ENCODE measurements at places on chromosomes 13 and 19.

DNA sequence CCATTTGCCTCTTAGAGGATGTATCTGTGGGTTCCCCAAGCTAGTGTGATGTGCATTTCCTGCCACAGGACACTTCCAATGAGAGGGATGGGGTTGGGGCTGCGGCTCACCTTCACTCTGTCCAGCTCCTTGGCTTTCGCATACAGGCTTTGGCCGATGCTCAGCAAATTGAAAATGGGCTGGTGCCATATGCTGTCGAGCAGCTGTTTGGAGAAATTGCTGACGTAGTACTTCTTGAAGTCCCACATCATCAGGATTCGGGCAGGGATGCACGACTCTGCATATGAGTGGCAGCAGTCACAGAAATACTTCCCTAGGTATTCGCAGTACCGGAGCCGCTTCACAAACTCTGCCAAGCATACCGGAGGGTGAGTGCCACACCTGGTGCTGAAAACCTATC is 37.0 kb downstream of the RUBCNL start:
- peak; percentile 53 for DNase-seq

DNA sequence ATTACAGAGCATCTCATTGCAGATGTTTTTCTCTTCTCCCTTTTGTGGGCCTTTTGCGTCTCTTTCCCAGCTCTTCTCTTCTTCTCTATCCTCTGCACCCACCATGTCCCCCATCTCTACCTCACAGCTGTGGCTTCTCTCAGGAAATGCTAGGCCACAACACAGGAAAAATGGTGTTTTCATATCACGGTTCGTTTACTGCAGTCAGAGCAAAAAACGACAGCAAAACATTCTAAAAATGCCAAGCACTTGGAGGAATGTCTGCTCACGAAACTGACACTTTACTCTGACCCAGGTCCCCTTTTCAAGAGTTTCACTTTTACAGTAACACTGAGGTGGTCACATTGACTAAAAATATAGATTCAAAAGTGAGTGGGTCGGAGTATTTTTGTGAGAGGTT is 152.2 kb downstream of the DCT start:
- DNase-seq = no peak

- no peak for DNase-seq
These were observed 394.2 kb downstream of the FGF9 start for GRCh38 chr13:22064854-22065620.

- DNase-seq = no peak
These were observed 58.3 kb upstream of the CLDN10 start for GRCh38 chr13:95494082-95494681.

- DNase-seq = peak; percentile 89
These were observed 4.7 kb downstream of the CCDC8 start for GRCh38 chr19:46408664-46409039.

GRCh38 chr13:76132532-76132931 is 496.4 kb downstream of the LMO7 start:
- DNase-seq = no peak

DNA sequence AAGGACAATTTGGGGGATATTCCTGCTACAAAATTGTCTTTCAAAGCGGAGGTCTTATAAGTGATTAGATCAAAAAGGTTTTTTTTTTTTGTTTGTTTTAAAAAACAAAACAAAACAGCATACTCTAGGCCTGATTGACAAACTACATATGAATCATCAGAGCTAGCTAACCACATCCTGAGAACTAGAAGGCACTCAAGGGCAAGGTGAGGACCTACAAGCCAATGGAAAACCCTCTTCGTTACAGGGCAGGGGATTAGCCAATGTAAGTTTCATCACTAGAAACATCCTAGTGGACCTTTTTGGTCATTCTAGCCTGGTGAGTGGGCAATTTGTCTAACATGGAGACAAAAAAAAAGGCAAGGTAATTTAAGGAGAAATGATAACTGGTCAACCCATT is 428.6 kb downstream of the RFC3 start:
- DNase-seq = no peak

GRCh38 chr19:4319067-4319718 is 14.8 kb downstream of the FSD1 start:
- DNase-seq = no peak

DNA sequence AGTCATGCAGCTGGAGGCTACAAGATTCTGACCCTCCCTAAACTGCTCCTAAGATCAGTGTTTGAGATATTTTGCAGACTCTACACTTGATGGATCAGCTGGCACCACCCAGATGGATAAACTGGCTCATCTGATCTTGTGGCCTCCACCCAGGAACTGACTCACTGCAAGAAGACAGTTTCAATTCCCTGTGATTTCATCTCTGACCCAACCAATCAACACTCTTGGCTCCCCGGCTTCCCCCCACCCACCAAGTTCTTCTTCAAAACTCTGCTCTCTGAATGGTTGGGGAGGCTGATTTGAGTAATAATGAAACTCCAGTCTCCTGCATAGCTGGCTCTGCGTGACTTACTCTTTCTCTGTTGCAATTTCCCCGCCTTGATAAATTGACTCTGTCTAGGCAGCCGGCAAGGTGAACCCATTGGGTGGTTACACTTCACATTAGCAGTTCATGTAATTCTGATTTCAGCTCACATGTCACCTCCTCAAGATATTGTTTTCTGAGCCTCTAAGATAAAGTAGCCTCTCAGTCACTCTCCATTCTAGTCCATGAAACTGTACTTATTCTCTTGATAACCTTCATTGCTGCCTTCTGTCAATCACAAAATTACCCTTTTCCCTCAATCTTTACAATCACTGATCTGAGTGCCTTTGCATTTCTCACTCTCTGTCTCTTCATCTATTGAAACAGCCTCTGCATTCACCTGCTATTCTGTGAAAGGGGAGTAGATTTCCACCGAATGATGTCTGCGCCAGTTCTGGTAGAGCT is 9.9 kb upstream of the FPR3 start:
- DNase-seq = peak; percentile 90

DNA sequence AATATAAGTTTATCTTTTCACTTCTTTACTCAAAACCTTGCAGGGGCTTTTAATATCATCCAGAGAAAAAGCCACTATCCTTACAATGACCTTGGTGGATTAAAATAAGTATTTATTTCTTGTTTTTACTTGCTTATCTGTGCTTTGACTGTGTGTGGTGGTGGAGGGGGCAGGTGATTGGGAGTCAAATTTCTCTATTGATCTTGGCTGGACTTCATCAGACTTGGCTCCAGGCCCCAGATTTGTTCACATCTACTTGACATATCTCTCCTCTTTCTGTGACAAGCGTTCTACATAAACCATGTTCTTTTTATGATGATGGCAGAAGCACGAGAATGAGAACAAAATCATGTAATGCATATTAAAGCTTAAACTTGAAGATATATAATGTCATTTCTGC is 670.8 kb downstream of the PCDH17 start:
- no peak for DNase-seq

GRCh38 chr13:36453516-36453915 is 21.2 kb downstream of the CCNA1 start:
- no peak for DNase-seq

DNA sequence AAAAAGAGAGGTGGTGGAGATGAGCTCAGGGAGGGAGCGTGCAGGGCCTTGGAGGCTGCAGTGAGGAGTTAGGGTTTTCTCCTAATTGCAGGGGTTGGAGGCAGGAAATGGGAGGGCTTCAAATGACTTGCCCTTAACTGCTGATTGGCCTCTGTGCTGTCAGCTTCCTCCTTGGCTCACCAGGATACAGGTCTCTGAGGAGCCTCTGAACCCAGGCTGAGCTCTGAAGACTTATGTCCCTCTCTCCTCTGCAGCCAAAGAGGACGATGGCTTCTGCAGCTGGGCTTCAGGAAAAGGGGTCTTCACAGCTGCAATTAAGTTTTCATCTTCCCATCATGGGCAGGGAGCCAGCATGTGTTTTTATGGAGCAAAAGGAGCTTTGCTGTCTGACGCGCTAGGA is 6.7 kb upstream of the RANBP3 start:
- no peak for DNase-seq

DNA sequence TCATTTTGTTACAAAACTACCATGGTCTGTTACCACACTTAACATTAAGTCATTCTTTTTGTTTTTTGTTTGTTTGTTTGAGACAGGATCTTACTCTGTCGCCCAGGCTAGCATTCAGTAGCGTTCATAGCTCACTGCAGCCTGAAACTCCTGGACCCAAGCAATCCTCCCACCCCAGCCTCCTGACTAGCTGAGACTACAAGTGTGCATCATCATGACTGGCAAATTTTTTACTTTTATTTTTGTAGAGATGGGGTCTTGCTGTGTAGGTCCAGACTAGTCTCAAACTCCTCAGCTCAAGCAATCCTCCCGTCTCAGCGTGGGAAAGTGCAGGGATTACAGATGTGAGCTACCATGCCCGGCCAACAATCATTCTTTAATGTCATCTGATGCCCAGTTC is 3.3 kb downstream of the ALDH16A1 start:
- DNase-seq = no peak

DNA sequence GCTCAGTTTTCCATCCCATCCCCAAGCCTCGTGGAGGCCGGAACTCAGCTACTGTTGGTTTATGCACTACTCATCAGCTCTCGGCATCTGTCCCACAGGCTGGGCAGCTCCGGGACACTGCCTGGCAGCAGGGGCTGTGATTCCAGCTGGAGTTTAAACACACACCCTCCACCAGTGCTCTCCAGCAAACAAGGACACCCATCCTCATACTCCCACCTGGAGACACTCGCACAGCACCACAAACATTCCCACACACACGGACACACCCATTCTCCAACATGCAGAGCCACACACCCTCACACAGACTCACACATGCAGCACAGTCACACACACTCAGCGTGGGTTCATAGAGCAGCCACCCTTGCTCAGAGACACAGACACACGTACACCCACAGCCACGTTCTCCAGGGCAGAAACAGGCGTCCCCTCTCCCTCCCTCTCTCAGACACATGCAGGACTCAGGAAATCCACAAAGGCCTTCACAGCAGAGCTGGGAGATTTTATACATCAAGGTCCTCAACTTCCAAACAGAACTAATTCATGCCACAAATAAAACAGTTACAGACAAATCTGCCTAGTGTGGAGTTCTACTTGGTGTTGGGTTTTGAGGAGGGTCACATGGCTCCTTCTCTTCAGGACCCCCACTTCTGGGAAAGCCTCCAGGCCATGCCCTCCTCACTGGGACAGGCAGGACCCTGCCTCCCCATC is 785.4 kb downstream of the UQCRFS1 start:
- DNase-seq = no peak

GRCh38 chr13:54614726-54615125 is 1586.1 kb downstream of the OLFM4 start:
- DNase-seq = no peak

DNA sequence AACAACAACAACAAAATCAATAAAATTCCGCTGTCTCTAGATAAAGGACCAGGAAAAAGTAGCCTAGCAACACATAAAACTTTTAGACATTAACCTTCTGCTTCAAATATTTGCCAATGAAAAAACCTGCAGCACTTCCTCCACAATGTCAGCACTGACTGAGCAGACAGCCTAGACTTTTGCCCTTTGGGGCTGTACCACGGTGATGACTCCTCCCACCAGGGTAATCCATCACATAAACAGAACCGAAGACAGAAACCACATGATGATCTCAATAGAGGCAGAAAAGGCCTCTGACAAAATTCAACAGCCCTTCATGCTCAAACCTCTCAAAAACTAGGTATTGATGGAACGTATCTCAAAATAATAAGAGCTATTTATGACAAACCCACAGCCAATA is 30.2 kb upstream of the TRPC4 start:
- DNase-seq = no peak

GRCh38 chr13:75452564-75452963 is 29.4 kb downstream of the TBC1D4 start:
- DNase-seq = no peak

DNA sequence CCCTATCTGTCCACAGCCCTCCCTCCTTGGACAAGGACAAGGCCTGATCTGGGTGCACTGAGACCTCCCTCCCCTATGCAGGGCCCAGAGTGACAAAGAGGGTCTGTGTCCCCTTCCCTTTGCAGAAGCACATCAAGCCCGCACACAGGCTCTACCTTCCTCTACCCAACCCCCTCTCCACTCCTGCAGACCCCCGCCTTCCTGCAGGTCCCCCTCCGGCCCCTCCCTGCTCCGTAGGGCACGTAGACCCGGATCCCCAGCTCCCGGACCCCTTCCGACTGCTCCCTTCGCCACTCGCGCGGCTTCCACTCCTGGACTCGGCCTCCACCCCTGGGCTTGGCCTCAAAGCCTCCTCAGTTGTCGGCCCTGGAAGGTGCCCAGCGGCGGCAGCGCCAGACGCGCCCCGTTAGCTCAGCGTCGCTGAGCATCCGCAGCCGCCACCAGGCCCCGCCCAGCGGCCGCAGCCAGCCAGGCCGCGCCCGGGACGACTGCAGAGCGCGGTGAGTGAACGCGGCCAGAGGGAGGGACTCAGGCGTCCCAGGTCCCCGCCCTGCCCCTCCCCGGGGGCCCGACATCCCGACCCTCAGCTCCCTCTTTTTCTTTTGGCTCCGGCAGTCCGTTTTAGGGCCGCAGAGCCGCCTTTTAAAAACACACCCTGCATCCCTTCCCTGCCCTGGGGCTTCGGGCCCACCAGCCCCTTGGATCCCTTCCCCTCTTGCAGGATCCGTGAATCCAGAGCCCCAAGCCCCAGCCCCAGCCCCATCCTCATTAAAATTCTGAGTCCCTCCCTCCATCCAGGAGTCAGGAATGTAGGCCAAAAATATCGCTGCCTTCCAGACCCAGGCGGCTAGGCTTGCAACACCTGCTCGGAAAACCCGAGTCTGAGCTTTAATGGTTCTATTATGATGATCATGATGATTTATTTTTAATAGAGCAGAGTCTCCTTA is 1.5 kb upstream of the MYADM start:
- peak; percentile 84 for DNase-seq

DNA sequence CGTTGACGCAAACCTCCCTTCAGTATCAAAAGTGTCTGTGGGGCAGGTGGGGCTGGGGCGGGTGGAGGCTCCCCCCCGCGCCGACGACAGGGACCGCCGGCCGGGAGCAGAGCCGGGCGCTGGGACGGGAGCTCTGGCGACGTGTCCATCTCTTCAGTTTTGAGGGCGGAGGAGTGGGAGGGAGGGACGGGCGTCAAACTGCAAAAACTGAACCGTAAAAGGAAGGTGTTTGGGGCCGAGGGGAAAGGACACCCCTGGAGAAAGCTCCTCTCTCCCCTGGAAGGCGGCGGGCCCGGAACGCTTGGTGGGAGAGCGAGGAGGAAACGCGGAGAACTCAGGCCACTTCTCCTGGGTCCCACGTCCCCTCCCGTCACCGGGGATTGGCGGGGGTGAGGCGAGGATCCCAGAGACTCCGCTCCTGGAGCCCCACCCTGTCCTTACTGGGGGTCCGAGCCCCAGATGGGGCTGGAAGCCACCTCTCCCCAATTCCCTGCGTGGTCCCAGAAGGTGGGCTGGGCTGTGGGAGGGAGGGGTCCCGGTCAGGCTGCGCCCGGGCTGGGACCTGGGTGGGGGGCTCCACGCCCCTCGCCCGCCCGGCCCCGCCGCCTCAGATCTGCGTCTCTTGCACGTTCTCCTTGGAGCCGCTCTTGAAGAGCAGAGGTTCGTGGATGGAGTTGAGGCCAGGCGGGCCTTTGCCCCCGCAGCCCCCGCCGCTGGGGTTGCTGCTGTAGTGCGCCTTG is 3.4 kb upstream of the ASPDH start:
- DNase-seq = no peak
